ENCODE measurements at places on chromosomes 11 and 22. TPM values are rescaled to one million over a fixed set of nuclear protein-coding genes. Genes with fewer than 3 reads are reported as not detected.

DNA sequence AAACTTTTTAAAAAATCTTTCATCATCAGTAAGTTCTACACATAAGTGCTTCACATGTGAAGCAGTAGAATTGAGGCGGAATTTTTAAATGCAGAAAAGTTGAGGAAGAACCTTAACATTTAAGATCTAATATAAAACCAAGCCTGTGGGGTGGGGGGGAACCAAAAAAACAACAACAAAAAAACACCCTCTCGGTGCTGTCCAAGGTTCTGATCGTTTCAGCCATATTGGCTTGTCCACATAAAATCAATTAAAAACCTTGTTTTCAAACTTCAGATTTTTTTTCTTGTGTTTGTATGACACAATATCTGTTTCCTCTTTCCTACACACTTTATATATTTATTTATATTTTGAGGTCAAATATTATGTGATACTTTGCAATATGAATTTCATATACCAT lies 130.0 kb downstream of the WNT7B start:
- no peak for DNase-seq

GRCh38 chr22:38051900-38052862 lies 5.0 kb upstream of the PICK1 start:
- DNase-seq = peak; percentile 82

GRCh38 chr11:1496091-1496760 lies 9.6 kb upstream of the MOB2 start:
- no peak for DNase-seq

- no peak for DNase-seq
These were observed 4.6 kb downstream of the NEFH start for GRCh38 chr22:29484642-29485041.

Gene IFITM1
- total RNA-seq = 55.4 TPM

Gene KLHL35
- total RNA-seq = 1.4 TPM

Gene DEUP1
- 0.14 TPM for total RNA-seq

Gene KRTAP5-2
- 0.26 TPM for total RNA-seq

Gene TPBGL
- 0.17 TPM for total RNA-seq

Gene ART1
- not detected for total RNA-seq

Data from mucosa of gallbladder (tissue), 1 donor.